ENCODE measurements at places on chromosomes 3 and 15.

DNA sequence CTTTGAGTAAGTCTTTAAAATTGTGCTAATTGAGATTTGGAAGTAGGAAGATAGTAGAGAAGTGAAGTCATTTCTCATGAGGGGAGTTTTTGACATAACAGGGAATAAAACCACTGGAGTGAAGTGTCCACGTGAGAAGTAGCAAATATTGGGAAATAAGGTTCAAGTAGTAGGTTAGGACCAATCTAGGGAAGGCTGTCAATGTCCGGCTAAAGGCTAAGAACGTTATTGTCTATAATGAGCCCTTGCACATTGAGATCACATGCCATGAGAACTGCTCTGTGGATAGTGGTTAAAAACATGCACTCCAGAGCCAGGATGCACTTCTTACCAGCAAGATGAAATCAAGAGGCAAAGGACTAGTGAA lies 459.9 kb upstream of the TPRG1 start:
- DNase-seq: no peak

DNA sequence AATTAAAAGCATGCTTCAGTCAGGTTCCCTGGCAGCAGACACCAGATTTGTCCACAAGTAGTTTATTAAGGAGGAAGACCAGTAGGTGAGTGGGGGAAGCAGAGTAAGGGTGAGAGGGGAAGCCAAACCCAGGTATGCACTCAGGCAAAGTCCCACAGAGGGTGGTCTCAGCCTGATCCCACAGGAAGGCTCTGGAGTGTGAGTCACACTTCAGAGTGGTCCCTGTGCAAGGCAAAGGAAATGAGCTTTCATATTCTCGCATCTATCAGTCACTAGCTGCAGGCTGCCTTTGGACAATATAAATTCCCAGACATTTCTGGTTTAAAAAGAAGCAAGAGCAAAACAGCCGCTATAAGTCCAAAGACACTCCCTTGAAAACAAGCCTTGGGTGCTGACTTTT lies 78.5 kb downstream of the TRANK1 start:
- no peak for DNase-seq

DNA sequence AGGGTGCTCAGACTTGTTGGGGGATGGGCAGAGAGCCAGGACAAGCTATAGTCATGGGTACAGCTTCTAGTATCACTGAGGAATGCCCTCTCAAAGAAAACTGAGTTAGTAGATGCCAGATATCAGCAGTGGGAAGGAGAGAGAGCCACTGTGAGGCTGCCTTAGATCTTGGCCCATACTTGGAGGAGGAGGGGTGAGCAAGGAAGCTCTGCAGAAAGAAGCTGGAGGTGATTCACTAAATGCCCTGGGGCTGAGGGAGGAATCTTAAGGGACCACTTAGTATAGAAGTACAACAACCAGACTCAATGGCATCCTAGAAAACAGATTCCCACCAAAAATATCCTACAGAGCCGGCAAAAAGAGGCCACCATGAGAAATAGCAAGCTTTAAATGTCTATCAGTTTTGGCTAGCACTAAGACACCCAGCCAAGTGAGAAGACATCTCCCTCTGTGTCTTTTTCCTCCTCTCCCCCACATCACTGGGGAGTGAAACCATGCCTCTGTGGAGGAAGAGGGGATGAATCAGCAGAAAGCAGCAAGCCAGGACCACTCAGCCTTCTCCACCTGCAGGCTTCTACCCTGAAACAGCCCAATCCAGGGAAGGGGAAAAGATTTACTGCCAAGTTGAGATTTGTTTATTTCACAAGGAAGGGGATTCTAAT lies 282.5 kb upstream of the STT3B start:
- DNase-seq: no peak

DNA sequence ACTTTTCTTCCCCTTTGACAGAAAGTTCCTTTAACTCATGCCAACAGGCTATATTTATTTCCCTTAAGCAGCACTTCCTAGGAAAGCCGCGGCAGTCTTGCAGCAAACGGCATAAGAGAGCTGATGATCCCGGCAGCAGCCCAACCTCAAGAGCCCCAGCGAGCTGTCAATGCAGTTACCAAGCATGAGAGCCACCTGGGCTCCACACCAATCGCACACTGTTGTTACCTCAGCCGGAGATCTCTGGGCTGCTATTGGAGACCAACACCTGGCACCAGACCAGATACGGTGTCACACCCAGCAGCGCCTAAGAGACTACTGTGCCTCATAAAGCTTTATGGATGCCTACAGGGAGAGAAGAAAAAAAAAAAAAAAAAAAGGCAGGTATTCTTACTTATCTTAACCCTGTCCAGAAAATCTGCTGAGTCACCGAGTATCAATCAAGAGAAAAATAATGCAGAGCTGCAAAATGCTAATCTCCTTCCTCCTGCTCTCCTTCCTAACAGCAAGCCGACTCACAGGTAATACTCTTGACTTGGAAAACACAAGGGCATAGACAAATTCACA lies 11.7 kb downstream of the ABCC5 start:
- DNase-seq: no peak

GRCh38 chr3:50201573-50202315 lies 3.3 kb upstream of the SLC38A3 start:
- DNase-seq: no peak

- DNase-seq: no peak
These were observed 16.0 kb upstream of the STT3B start for GRCh38 chr3:31516757-31517156.

GRCh38 chr15:43939070-43939469 lies 112.3 kb downstream of the WDR76 start:
- no peak for DNase-seq

DNA sequence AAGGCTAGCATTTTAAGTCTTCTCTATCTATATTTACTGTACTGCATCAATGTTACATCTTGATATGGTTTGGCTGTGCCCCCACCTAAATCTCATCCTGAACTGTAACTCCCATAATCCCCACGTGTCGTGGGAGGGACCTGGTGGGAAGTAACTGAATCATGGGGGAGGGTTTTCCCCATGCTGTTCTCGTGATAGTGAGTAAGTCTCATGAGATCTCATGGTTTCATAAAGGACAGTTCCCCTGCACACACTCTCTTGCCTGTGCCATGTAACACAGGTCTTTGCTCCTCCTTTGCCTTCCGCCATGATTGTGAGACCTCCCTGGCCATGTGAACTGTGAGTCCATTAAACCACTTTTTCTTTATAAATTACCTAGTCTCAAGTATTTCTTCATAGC lies 161.5 kb downstream of the TBC1D5 start:
- DNase-seq: no peak

DNA sequence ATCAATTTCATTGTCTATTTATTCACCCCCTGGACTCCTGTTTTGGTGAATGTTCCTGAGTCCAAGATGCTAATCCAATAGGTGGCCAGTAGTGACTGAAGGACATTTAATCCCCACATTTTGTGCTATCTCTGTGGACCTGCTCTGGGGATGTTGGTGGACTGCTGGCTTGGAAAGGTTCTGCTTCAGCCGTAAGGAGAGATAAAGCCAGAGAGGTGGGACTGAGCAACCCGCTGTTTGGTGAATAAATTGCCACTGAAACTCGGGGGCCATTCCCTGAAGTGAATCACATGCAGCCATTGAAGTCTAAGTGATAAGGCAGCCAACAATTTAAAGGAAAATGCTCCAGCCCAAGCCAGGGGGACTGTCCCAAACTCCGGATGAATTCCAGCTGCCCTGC lies 1.6 kb upstream of the ABHD6 start:
- no peak for DNase-seq

DNA sequence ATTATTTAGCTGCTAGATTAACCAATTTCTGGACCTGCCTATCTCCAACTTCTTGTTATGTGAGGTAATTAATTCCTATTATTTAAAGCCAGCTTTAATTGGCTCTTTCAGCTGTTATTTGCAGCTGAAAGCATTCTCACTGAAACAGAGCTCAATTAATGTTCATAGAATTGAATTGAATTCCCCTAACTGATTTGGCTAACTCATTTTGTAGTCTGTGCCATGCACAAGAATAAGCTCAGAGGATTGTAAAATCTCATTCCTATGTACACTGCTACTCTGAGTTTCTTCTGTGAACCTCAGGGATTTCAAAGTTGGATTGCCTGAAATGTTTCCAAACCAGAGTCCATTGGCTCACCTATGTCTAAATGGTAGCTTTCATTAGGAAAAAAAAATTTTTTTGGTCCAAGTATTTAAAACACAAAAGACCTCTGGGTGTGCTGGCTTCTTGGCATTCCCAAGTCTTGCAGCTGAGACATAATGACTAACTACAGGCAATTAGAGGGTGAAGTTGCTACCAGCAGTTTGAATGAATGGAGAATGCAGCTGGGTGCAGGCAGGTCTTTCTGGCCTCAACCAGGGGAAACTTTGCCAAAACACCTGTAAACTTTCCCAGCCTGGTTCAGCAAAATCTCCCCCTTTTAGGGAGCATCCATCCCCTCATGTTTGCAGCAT lies 134.3 kb downstream of the EDEM1 start:
- no peak for DNase-seq

DNA sequence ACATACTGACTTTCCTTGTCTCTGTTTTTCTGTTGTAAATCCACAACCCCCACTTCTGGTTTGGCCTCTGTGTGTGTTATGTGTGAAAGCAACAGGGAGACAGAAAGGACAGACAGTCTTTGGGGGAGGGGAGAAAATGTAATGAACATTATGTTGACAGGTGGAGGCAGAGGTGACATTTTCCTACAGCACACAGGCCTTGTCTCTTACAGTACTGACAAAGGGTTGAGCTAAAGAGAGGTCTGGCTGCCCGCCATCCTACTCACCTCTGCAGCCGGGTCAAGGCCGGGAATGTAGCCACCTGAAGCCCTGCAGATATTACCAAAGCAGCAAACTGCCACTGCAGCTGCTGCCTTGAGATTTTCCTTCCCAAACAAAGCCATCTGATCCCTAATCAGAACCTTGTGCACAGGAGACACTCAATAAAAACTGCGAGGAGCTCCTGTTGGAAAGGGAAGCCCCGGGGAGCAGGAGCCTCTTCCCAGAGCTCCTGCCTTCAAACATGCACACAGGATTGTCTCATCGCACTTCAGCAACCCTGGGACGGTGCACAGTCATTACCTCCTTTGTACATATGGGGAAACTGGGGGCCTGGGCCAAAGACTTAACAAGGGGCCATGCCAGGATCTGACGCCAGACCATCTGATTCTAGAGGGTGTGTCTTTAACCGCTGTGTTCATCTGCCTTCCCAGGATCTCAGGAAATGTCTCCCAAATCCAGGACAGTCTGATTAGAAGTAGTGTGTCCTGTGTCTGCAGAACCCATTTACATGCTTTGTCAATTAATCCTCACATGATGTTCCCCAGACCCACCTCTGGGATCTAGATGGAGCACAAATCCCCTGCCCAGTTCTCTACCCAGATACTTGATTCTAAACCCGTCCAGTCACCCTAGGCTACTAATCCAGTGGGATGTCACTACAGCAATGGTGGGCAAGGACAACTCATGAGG lies 14.2 kb downstream of the MYO5C start:
- DNase-seq: no peak
